ENCODE measurements at places on chromosomes 12 and 14. TPM values are rescaled to one million over a fixed set of nuclear protein-coding genes. Genes with fewer than 3 reads are reported as not detected.

Gene MYF6
- total RNA-seq = 105 TPM

Gene SLC10A1
- total RNA-seq = not detected

Gene BEGAIN
- total RNA-seq = 2.0 TPM

Gene KRT6A
- total RNA-seq = not detected

- H3K27me3 ChIP-seq = no peaks in the 10 kb centered on the region
- H3K27ac ChIP-seq = no peak overlapping the region
- no peaks in the 10 kb centered on the region for H3K4me1 ChIP-seq
- H3K4me3 ChIP-seq = no peak overlapping the region
Measured at GRCh38 chr14:33369972-33370371, 431.3 kb downstream of the NPAS3 start.
